ENCODE measurements at places on chromosomes 13 and 19.

GRCh38 chr13:110525328-110526319 is 35.9 kb downstream of the RAB20 start:
- peak; percentile 35 for DNase-seq
- no peak overlapping the region for H3K4me3 ChIP-seq
- no peaks in the 10 kb centered on the region for H3K27me3 ChIP-seq
- H3K4me1 ChIP-seq = peaks cover 33% of the 10 kb centered on the region
- no peak overlapping the region for H3K27ac ChIP-seq
- H3K36me3 ChIP-seq = no peaks in the 10 kb centered on the region

DNA sequence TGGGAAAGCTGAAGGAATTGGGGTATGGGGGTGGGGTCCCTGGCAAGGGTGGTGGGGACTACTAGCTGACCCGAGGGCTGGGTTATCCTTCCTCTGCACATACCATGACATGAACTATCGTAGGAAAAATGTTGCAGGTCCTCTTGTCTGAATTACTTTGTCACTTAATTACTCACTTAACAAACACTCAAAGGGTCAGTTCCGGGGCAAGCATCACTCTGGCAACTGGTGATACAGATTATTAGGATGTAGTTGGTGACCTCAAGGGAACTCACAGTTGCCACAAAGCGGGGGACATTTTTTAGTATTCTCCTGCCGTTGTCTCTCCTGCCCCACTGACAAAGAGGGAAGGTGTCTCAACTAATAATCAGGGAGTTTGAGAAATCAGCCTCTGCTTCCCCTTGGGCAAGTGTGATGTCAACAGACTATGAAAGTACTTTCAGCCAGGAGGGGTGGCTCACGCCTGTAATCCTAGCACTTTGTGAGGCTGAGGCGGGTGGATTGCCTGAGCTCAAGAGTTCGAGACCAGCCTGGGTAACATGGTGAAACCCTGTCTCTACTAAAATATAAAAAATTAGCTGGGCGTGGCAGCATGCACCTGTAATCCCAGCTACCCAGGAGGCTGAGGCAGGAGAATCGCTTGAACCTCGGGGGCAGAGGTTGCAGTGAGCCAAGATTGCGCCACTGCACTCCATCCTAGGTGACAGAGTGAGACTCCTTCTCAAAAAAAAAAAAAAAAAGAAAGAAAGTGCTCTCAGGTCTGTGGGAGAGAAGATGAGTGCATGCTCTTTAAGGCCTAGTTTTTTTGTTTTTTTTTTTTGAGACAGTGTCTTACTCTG is 10.3 kb downstream of the DNAJB1 start:
- H3K4me1 ChIP-seq = peaks cover 45% of the 10 kb centered on the region
- peak overlapping the region; percentile 28 for H3K4me3 ChIP-seq
- no peak for DNase-seq
- H3K27me3 ChIP-seq = no peaks in the 10 kb centered on the region
- peak overlapping the region; percentile 94 for H3K27ac ChIP-seq

DNA sequence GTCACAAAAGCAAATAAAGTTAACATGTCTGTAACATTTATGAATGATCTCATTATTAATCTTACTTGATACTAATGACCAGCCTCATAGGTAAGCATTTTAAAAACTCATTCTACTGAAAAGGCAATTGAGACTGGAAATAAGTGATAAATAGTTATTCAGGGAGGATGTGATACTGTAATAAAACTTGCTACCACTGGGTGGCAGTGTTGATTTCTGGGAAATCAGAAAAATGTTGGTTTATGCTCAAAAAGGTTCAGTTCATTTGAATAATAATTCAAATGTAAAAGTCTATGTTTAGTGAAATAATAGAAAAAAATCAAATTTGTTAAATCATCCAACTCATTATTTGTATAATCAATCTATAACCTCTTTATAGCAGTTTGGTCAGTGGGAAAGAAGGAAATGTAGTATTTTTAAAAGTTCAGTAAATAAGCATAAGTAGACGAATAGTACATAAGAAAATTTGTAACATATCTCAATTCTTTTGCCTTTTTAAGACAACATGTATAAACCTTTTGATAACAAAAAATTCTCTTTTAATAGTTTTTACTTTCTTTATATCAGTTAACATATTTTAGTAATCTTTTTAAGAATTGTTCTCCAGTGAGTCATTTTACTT is 9.6 kb downstream of the ABHD13 start:
- H3K4me1 ChIP-seq = peaks cover 25% of the 10 kb centered on the region
- no peak overlapping the region for H3K4me3 ChIP-seq
- no peak overlapping the region for H3K27ac ChIP-seq
- DNase-seq = peak; percentile 57

GRCh38 chr13:99464441-99464949 is 36.8 kb upstream of the TM9SF2 start:
- peaks cover 20% of the 10 kb centered on the region for H3K4me1 ChIP-seq
- H3K4me3 ChIP-seq = peak overlapping the region; percentile 6
- H3K36me3 ChIP-seq = peaks cover 6% of the 10 kb centered on the region
- H3K27ac ChIP-seq = peak overlapping the region; percentile 86
- no peak for DNase-seq

- H3K36me3 ChIP-seq = peaks cover 36% of the 10 kb centered on the region
- no peak overlapping the region for H3K27ac ChIP-seq
- no peaks in the 10 kb centered on the region for H3K27me3 ChIP-seq
- H3K4me1 ChIP-seq = peaks cover 20% of the 10 kb centered on the region
- H3K4me3 ChIP-seq = no peak overlapping the region
Observed at GRCh38 chr19:2230807-2231533, 5.2 kb downstream of the PLEKHJ1 start.

DNA sequence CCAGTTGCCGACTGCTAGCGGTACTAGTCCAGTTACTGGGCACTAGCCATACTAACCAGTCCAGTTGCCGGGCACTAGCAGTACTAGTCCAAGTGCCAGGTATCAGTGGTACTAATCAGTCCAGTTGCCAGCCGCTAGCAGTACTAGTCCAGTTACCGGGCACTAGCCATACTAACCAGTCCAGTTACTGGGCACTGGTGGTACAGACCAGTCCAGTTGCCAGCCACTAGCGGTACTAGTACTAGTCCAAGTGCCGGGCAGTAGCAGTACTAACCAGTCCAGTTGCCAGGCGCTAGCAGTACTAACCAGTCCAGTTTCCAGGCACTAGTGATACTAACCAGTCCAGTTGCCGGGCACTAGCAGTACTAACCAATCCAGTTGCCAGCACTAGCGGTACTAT is 124.1 kb upstream of the MCF2L start:
- peaks cover 31% of the 10 kb centered on the region for H3K36me3 ChIP-seq
- no peaks in the 10 kb centered on the region for H3K27me3 ChIP-seq
- no peak for DNase-seq

DNA sequence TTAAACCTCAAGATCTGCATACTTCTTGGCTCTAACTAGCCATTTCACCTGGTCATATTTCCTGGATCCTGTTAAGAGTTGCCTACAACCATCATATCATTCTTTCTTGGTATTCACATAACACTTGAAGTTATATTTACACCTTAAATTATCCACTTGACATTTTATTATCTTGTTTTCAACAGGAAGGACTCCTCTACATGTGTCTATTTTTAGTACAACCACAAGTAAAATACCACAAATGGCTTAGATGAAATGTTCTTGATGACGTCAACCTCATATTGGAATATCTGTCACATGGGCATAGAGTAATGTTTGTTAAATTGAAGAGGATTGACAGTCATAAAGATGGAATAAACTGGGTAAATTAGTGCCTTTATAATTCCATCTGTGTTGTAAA is 9.4 kb downstream of the PCDH20 start:
- no peaks in the 10 kb centered on the region for H3K4me1 ChIP-seq
- no peak overlapping the region for H3K27ac ChIP-seq
- H3K27me3 ChIP-seq = no peaks in the 10 kb centered on the region
- H3K4me3 ChIP-seq = no peak overlapping the region
- no peak for DNase-seq
- H3K36me3 ChIP-seq = no peaks in the 10 kb centered on the region

DNA sequence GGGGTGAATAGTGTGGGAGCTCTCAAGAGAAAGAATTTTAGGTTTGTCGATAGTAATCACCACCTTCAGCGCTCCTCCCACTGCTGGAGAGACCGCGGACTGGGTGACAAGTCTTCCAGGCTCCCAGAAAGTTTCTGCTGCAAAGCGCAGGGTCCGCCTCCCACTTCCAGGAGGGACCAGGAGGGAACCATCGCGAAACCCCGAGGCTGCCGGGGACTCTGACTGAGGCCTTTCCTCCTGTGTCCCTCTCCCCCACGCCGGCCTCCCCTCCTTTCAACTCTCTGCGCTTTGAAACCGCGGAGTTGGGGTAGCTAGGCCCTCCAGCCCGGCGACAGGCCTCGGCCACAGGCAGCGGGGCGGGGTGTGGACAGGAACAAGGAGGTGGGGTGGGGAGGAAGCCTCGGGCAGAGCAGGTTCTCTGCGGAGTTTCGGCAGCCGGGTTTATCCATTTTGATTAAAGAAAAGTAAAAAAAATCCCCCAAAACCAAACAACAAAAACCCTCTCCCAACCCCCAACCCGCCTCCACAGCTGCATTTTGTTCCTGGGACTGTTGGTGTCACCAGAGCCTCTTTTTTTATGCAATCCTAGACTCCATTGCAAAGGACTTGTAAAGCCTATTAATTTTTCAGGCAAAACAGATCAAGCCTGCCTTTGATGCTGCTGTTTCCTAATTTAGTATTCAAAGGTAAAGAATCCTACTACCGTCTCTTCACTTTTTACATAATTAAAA is 157.2 kb downstream of the TM9SF2 start:
- H3K36me3 ChIP-seq = peaks cover 3% of the 10 kb centered on the region
- peak overlapping the region; percentile 66 for H3K4me3 ChIP-seq
- H3K27me3 ChIP-seq = peaks cover 19% of the 10 kb centered on the region
- DNase-seq = peak; percentile 76
- H3K4me1 ChIP-seq = peaks cover 48% of the 10 kb centered on the region
- H3K27ac ChIP-seq = peak overlapping the region; percentile 93

DNA sequence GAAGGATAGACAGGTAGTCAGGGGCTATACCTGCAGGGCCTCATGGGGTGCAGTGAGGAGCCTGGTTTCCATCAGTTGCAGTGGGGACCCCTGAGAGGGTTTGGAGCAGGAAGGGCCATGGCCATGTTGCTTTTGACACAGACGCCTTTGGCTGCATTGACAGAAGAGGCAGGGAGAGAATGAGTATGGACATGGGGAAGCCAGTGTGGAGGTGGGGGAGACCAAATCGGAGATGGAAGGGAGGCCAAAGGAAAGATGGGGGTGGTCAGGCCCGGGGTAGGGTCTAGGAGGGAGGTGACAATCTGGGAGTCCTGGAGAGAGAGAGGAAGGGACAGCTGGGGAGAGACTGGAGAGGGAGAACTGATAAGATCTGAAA is 1.3 kb downstream of the HSD11B1L start:
- DNase-seq = no peak
- H3K36me3 ChIP-seq = peaks cover 4% of the 10 kb centered on the region
- peaks cover 12% of the 10 kb centered on the region for H3K27me3 ChIP-seq
- H3K4me1 ChIP-seq = peaks cover 35% of the 10 kb centered on the region
- no peak overlapping the region for H3K27ac ChIP-seq

- no peak overlapping the region for H3K4me3 ChIP-seq
- no peaks in the 10 kb centered on the region for H3K27me3 ChIP-seq
- H3K4me1 ChIP-seq = no peaks in the 10 kb centered on the region
- no peaks in the 10 kb centered on the region for H3K36me3 ChIP-seq
- DNase-seq = no peak
Observed at GRCh38 chr19:31421856-31422255, 72.6 kb upstream of the TSHZ3 start.

DNA sequence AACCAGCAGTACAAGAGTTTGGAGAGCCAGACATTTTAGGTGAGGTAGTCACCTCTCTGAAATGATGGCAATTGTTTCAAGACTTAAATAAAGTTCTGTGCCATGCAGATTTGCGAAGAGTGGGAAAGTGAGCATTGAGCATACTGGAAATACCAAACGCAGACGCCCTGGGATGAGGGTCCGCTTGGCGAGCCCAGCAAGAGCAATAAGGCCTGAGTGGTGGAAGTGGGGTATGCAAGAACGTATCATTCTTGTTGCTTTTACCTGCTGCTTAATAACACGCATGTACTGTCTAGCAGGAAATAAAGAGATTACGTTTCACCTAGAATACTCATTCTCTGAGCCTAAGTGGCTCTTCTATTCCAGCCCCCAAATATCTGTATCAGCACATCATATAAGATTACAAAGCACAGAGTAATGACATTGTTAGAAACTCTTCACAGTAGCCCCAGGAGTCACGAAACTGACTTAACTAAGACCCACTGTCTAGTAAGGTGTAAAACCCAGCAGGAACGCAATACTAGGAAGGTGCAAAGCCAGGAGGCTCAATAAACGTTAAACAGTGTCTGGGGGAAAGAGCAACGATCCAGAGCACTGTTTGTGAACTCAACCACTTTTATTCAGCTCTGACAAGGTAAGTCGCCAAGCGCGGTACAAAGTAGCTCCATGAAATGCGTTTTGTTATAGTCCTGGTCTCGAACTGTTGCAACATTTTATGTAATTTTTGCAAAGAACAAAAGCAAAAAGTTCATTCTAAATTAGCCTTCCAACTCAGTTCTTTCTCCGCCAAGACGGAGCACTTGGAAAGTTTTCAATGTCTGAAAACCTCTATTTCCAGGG is 1.2 kb downstream of the RCBTB2 start:
- H3K4me3 ChIP-seq = peak overlapping the region; percentile 92
- H3K27me3 ChIP-seq = no peaks in the 10 kb centered on the region

- no peaks in the 10 kb centered on the region for H3K4me1 ChIP-seq
- no peak overlapping the region for H3K27ac ChIP-seq
- DNase-seq = no peak
- H3K36me3 ChIP-seq = peaks cover 69% of the 10 kb centered on the region
Observed at GRCh38 chr13:50948601-50949000, 39.0 kb downstream of the RNASEH2B start.

GRCh38 chr13:98761126-98761985 is 8.9 kb upstream of the SLC15A1 start:
- no peaks in the 10 kb centered on the region for H3K27me3 ChIP-seq
- no peak overlapping the region for H3K4me3 ChIP-seq
- H3K4me1 ChIP-seq = no peaks in the 10 kb centered on the region

DNA sequence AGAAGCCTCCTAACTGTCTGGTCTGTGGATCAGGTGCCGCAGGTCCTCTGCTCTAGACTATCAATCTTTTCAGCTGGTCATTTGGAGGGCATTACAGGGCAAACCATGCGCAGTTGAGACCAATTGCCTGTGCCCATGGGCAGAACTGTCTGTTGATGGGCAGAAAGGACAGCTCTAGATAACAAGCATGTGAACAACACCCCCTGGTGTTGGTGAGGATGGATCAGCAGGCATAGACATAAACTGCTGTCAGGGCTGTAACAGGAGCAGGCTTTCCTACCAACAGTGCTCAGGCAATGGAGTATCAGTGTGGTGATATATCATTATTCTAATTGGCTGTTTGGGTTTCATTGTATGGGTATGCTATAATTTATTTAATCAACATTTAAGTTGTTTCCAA is 104.7 kb upstream of the KL start:
- no peak overlapping the region for H3K27ac ChIP-seq
- peak; percentile 56 for DNase-seq
- no peaks in the 10 kb centered on the region for H3K27me3 ChIP-seq
- peaks cover 26% of the 10 kb centered on the region for H3K4me1 ChIP-seq
- no peak overlapping the region for H3K4me3 ChIP-seq

GRCh38 chr13:33828431-33829129 is 10.6 kb downstream of the RFC3 start:
- DNase-seq = no peak
- no peaks in the 10 kb centered on the region for H3K27me3 ChIP-seq
- peak overlapping the region; percentile 20 for H3K27ac ChIP-seq
- peaks cover 51% of the 10 kb centered on the region for H3K36me3 ChIP-seq
- no peak overlapping the region for H3K4me3 ChIP-seq

GRCh38 chr19:48874303-48875135 is 2.3 kb downstream of the PPP1R15A start:
- H3K4me1 ChIP-seq = peaks cover 54% of the 10 kb centered on the region
- H3K4me3 ChIP-seq = peak overlapping the region; percentile 99
- peak overlapping the region; percentile 98 for H3K27ac ChIP-seq
- H3K27me3 ChIP-seq = no peaks in the 10 kb centered on the region
- H3K36me3 ChIP-seq = peaks cover 52% of the 10 kb centered on the region

- no peak overlapping the region for H3K27ac ChIP-seq
- no peaks in the 10 kb centered on the region for H3K27me3 ChIP-seq
Observed at GRCh38 chr13:24176351-24177101, 16.0 kb downstream of the SPATA13 start.
